ENCODE measurements at places on chromosomes 6 and 20. TPM values are rescaled to one million over a fixed set of nuclear protein-coding genes. Genes with fewer than 3 reads are reported as not detected.

Gene NFATC2
- total RNA-seq, result 3.0 TPM

Gene ENPP3
- total RNA-seq, result 0.48 TPM

Gene NRSN1
- total RNA-seq, result not detected

Gene STMND1
- total RNA-seq, result not detected

Gene UNC5CL
- 3.3 TPM for total RNA-seq

Gene TRIM15
- 0.35 TPM for total RNA-seq

Gene PPP1R18
- 26.2 TPM for total RNA-seq
